Activated CD4-positive, CD25-positive, alpha-beta regulatory T cell treated with anti-CD3 and anti-CD28 coated beads, Interleukin-2, amount 50 U/mL, for 24 hours (primary cell): ENCODE measurements at places on chromosomes 6 and 20.
A peak's percentile ranks its signal among the peaks of the same experiment; 100 is the strongest.

DNA sequence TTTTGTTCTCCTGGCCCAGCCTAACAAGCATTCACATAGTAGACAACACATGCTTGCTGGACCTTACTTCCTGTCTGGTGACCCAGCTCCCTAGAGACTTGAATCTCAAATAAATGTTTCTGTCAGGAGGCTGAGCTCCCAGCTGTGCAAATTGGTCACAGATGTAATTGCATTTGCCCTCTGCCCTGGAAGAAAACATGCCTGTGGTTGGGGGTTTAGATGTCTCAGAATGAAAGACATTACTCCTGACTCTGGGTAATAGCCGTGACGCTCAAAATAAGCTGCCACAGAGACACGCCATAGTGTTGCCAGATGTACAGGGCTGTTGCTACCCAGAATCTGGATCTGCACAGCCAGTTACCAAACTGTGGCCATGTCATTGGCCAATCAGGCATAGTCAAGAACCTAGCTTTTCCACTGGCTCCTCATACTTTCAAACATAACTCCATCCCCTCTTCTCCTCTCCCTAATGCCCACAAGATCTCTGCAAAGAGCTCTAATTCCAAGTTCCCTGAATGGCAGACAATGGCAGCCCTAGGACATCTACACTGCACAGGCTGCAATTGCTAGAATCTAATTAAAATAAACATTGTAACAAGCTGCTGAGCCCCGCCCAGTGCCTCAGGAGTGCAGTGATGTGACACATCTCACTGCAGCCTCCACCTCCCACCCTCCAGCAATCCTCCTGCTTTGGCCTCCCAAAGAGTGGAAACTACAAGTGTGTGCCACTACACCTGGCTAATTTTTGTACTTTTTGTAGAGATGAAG lies 32.8 kb upstream of the GMPR start:
- peak; percentile 9 for ATAC-seq

DNA sequence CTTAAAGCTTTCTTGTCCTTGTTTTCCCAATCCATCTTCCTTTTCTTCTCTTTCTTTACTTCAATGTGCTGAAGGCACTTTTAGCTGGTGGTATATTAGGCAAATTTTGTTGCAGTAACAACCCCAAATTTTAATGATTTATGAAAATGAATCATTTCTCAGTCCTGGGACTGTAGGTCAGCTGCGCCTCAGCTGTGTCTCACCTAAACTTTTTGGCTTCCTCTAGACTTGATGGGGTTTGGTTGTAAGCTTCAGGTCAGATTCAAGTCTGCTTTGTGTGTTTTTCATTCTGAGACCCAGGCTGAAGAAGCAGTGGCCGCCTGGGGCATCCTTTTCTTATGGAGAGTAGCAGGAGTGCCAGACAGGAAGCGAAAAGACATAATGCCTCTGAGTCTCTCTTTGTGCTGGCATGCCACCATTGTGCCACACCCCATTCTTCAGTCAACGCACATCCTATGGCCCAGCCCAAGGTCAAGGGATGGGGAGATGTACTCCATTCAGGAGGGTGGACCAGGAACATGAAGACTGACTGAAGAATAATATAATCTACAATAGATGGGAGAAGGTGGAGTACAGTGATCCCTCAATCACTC lies 28.9 kb upstream of the CD83 start:
- peak; percentile 14 for ATAC-seq

GRCh38 chr20:6030453-6031080 lies 23.3 kb downstream of the LRRN4 start:
- ATAC-seq = no peak

- ATAC-seq = no peak
Observed at GRCh38 chr6:43984442-43985321, 142.6 kb downstream of the MRPL14 start.

- ATAC-seq = no peak
Observed at GRCh38 chr6:156461647-156462046, 315.5 kb upstream of the ARID1B start.

DNA sequence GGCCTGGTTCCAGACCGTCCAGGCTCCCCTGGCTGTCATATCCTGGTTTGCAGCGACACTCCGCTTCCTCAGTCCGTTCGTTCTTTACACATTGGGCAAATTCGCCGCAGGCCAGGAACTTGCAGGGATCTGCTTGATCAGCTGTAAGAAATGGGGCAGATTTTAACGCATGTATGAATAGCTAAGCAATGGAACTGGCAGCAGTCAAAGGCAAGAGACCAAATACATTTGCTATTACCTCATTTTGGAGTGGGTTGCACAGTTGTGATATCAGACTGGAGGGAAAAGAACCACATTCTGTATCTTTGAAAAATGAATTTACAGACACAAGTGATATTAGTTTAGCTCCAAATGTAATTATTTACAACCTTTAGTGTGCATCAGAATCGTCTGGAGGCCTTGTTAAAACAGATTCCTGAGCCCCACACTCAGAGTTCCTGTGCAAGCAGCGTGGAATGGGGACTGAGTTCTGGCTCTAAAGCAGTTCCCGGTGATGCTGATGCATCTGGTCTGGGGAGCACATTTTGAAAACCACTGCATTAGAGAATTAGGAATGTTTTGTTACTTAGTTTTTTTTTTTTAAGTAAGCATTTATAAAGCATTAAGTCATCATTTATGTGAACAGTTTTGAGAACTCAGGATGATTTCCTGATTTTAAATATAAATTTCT lies 141.3 kb downstream of the IMPG1 start:
- ATAC-seq = no peak

- no peak for ATAC-seq
Observed at GRCh38 chr6:14321992-14322772, 204.6 kb downstream of the CD83 start.

- no peak for ATAC-seq
Observed at GRCh38 chr6:153485072-153485471, 354.0 kb upstream of the RGS17 start.

DNA sequence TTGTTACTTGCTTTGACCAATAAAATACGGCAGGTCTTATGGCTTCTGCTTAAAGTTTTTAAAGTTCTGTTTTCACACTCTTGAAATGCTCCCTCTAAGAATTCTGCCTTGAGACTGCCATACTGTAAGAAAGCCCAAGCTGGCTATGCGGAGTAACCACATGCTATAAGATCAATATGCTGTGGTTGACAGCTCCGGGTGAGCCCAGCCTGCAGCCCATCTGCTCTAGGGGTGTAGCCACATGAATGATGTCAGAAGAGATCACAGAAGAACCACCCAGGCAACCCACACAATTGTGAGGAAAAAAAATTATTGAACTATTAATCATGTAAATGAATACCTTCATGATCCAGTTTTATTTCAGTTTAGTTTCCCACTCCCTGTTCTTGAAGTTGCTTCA lies 26.1 kb upstream of the SH3BGRL2 start:
- ATAC-seq = no peak

- ATAC-seq = no peak
Observed at GRCh38 chr6:104928141-104928540, 28.8 kb upstream of the LIN28B start.

- ATAC-seq = no peak
Observed at GRCh38 chr6:148240461-148240840, 102.2 kb upstream of the SASH1 start.

GRCh38 chr20:41649489-41649888 lies 31.3 kb upstream of the CHD6 start:
- ATAC-seq = no peak

GRCh38 chr6:4667591-4667990 lies 108.6 kb upstream of the CDYL start:
- no peak for ATAC-seq

- ATAC-seq = no peak
Observed at GRCh38 chr6:30175765-30176164, 12.4 kb downstream of the TRIM15 start.

DNA sequence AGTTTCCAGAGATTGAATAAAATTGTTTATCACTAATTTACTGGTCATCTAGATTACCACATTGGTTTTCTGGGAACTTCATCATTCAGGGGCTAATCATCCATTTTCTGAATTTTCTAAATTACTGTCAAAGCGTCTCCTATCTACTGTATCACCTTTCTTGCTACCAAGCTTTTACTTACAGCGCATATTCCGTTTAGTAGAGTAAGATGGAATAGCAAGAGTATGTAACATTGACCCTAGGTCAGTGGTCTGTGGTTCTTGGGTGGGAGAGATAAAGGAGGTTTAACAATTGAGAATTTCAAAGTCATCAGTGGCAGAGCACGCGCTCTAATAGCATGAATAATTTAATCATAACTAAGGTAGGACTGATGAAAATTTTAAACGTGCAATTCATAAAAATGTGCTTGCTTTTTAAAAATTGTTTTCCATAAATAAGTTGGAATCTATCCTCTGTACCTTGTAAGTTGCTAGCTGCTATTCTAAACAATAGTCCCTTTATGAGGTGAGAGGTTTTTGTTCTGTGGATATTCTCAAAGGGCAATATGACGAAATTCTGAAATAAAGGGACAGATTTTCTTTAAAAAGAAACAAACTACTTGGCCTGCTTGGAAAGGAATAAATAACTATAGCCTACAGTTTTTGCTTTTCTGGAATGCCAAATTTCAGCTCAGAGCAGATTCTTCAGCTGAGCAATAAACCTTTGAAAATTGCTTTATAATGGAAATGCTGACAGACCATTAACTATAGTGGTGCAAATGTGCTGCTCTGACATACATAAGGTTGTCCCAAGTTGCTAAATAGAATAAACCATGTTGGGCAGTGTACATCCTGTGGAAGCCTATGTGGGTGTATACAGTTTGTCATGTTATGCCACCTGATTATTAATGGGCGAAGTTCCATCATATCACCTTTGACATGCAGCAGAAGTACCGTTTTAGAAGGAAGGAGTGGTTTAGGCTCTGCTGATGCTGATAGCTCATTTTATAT lies 84.1 kb downstream of the ZFAND3 start:
- no peak for ATAC-seq

GRCh38 chr6:168415098-168415992 lies 25.6 kb upstream of the SMOC2 start:
- ATAC-seq = no peak

GRCh38 chr6:168926306-168926705 lies 327.3 kb downstream of the THBS2 start:
- ATAC-seq = no peak

GRCh38 chr6:122903266-122903915 lies 92.6 kb upstream of the CLVS2 start:
- no peak for ATAC-seq

- no peak for ATAC-seq
Observed at GRCh38 chr6:87522686-87523085, 49.9 kb downstream of the SLC35A1 start.
